Upper lobe of left lung (tissue), 6 donors: ENCODE measurements at places on chromosomes 7 and 10. TPM values are rescaled to one million over a fixed set of nuclear protein-coding genes. Genes with fewer than 3 reads are reported as not detected.
A peak's percentile ranks its signal among the peaks of the same experiment; 100 is the strongest.

DNA sequence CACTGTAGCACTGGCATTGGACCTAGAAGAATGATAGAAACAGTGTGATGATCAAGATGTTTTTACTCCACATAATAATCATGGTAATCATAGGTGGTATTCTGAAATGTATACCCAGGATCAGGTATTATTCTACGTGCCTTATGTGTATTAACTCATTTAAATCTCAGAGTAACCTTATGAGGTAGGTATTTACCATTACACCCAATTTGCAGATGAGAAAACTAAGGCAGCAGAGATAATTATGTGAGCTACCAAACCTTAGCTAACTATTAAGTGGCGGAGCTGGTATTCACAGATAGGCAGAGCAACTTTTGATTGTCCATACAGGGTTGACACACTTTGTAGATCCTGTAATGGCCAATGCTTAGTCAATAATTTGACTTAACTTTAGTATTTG lies 2.5 kb downstream of the CAMK1D start:
- peaks cover 35% of the 10 kb centered on the region for H3K4me1 ChIP-seq
- H3K4me3 ChIP-seq = no peak overlapping the region
- DNase-seq = no peak

DNA sequence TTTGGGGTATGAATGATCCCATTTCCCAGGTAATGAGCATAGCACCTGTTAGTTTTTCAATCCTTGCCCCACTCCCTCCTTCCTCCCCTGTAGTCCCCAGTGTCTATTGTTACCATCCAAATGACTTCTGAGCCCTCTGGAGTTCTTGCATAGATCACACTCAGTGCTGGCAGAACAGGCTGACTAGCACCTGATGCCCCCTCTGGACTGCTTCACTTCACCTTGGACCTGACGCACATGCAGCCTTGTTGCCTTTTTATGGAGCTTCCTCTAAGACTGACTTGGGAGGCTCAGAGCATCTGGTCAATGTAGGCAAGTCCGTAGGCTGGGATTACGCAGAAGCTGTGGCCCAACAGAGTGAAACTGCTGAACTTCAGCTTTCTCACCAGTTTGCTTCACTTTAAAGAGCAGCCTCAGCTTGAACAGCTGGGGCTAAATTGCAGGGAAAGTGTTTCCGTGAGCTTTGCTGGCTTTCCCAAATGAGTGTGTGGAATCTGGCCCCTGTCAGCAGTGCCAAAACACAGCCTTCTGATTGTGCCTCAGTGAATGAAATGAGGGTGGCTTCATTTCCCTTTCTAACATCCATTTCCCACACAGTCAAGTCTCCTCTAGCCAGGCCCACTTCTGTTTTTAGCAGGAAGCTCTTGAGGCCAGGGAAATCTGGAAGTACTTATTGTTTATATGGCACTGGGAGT lies 48.5 kb downstream of the NXPH1 start:
- DNase-seq = no peak
- H3K27ac ChIP-seq = no peak overlapping the region
- no peaks in the 10 kb centered on the region for H3K4me1 ChIP-seq
- no peaks in the 10 kb centered on the region for H3K36me3 ChIP-seq
- no peak overlapping the region for H3K4me3 ChIP-seq

DNA sequence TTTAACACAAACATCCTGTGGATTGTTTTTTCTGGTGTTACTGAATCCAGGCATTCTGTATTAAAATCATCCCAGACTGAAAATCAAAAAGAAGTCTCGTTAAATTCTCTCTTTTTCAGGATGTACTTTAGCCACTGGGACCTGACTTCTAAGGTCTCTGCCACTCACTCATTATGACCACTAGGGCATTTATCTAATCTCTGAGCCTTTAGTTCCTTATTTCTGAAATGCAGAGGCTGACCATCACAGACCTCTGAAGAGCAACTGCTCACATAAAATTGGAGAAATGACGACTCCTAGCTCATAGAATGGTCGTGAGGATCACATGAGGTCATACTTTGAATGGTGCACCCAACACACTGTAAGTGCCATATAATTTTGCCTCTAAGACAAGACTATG lies 63.2 kb downstream of the KCNMA1 start:
- no peak overlapping the region for H3K4me3 ChIP-seq
- DNase-seq = no peak
- H3K27me3 ChIP-seq = no peaks in the 10 kb centered on the region
- H3K36me3 ChIP-seq = no peaks in the 10 kb centered on the region

PNLIPRP2 gene
- total RNA-seq = not detected

LBX1 gene
- not detected for total RNA-seq

DNA sequence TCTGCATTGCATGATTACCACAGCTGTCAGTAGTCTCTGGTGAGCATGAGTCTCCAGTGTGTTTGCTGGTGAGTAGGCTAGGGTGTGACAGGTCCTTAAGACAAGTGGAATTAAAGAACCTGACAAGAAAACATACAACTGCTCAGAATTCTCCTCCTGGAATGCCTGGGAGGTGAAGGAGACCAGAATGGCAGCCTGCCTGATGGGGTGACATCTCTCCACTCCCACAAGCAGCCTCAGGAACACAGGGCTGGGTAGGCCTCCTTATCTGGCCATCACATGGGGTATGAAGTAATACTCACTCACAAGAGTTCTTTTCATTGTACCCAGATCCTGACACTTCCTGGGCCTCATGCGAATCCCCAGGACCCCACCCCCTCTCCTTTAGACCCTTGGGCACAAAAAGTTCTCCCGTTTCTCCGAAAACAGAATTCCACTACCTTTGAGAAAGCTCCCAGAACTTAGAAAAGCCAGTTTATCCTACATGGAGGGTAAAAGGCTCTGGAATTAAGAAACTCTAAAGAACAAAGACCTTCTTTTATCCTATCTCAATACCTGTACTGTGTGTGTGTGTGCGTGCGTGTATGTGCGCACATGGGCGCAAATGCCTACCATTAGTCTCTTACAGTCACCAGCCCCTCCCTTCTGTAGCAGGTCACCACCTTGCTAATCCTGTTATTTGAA lies 33.4 kb upstream of the C1GALT1 start:
- no peak overlapping the region for H3K4me3 ChIP-seq
- no peaks in the 10 kb centered on the region for H3K4me1 ChIP-seq
- no peaks in the 10 kb centered on the region for H3K36me3 ChIP-seq
- no peak overlapping the region for H3K27ac ChIP-seq
- no peak for DNase-seq

DNA sequence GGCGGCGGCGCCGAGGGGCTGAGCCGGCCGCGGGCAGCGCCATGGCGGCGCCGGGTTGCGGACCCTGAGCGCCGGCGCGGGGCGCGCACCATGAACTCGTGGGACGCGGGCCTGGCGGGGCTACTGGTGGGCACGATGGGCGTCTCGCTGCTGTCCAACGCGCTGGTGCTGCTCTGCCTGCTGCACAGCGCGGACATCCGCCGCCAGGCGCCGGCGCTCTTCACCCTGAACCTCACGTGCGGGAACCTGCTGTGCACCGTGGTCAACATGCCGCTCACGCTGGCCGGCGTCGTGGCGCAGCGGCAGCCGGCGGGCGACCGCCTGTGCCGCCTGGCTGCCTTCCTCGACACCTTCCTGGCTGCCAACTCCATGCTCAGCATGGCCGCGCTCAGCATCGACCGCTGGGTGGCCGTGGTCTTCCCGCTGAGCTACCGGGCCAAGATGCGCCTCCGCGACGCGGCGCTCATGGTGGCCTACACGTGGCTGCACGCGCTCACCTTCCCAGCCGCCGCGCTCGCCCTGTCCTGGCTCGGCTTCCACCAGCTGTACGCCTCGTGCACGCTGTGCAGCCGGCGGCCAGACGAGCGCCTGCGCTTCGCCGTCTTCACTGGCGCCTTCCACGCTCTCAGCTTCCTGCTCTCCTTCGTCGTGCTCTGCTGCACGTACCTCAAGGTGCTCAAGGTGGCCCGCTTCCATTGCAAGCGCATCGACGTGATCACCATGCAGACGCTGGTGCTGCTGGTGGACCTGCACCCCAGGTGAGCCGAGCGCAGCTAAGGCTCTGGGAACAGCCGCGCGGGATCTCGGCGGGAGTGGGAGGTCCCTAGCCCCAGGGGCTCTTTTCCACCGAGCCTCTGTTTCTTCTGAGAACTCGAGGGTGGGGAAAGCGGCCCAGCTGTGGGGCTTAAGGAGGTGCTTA lies at the start of gene GPR26:
TSS of gene GPR26 (plus strand) at position 38 of the 919 bp plus-strand sequence. CDS start at position 91, 53 bp downstream.
- H3K36me3 ChIP-seq = no peaks in the 10 kb centered on the region
- H3K4me3 ChIP-seq = no peak within 1 kb of the TSS
- peak; percentile 78 for DNase-seq

DNA sequence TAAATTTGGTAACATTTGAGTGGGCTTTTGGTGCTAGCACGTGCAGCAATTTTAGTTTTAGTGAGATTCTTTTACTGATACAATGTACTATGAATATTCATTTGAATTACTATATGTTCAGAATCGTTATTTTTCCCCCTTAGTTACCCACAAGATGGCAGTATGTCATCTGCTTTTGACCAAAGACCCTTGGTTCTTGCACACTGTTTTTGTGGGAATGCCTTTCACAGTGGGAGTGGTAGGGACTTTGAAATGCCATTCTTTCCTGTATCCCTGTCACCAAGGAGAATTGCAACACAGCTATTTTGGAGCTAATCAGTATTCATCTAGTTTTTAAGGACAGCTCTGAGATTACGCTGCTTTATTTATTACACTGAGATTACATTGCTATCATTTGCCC lies 40.6 kb downstream of the SEC23IP start:
- H3K27ac ChIP-seq = no peak overlapping the region
- peaks cover 26% of the 10 kb centered on the region for H3K36me3 ChIP-seq
- DNase-seq = no peak
- no peaks in the 10 kb centered on the region for H3K27me3 ChIP-seq
- no peaks in the 10 kb centered on the region for H3K4me1 ChIP-seq

GPR158 gene
- total RNA-seq = not detected

GRCh38 chr10:1966712-1967376 lies 229.5 kb upstream of the ADARB2 start:
- no peak overlapping the region for H3K27ac ChIP-seq
- no peaks in the 10 kb centered on the region for H3K36me3 ChIP-seq
- no peaks in the 10 kb centered on the region for H3K4me1 ChIP-seq
- no peaks in the 10 kb centered on the region for H3K27me3 ChIP-seq

- H3K36me3 ChIP-seq = no peaks in the 10 kb centered on the region
- no peaks in the 10 kb centered on the region for H3K27me3 ChIP-seq
- no peak overlapping the region for H3K27ac ChIP-seq
- no peak overlapping the region for H3K4me3 ChIP-seq
- no peak for DNase-seq
Measured at GRCh38 chr7:41401833-41402232, 301.1 kb downstream of the INHBA start.

DNA sequence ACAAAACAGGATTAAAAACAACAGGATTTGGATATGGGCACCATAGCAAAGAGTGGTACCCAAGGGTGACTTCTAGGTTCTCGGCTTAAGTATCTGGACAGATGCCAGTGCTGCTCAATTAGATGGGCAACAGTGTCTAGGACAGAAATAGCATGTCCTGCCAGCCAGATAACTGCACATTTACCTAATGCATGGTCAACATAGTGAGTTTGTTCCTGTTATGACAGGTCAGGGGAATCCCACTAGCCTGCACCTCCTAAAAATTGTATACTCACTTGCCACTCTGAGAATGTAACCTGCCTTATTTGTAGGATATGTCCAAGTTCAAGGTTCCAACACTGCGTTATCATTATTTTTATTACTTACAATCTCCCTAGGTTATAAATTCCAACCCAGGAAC lies 471.7 kb downstream of the GRM8 start:
- no peak overlapping the region for H3K4me3 ChIP-seq
- no peaks in the 10 kb centered on the region for H3K36me3 ChIP-seq
- no peaks in the 10 kb centered on the region for H3K27me3 ChIP-seq
- DNase-seq = no peak

DNA sequence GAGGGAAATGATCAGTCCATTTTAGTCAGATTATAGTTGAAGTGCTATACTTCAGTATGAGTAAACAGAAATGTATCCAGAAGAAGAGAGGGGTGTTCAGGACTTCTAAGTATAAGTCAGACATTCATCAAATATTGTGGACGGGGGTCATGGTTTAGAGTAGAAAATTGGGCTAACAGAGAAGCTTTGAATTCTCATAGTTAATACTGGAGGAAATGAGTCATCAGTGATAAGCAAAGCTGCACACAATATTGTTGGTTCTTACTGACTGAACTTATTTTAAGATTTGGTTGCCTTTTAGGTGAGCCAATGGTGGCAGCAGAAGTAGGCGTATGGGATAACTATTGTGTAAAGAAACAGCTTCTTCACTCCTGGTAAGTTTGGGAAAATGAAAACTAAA lies 1.7 kb upstream of the SUMF2 start:
- peaks cover 8% of the 10 kb centered on the region for H3K4me1 ChIP-seq
- no peak for DNase-seq
- H3K27ac ChIP-seq = peak overlapping the region; percentile 32

DNA sequence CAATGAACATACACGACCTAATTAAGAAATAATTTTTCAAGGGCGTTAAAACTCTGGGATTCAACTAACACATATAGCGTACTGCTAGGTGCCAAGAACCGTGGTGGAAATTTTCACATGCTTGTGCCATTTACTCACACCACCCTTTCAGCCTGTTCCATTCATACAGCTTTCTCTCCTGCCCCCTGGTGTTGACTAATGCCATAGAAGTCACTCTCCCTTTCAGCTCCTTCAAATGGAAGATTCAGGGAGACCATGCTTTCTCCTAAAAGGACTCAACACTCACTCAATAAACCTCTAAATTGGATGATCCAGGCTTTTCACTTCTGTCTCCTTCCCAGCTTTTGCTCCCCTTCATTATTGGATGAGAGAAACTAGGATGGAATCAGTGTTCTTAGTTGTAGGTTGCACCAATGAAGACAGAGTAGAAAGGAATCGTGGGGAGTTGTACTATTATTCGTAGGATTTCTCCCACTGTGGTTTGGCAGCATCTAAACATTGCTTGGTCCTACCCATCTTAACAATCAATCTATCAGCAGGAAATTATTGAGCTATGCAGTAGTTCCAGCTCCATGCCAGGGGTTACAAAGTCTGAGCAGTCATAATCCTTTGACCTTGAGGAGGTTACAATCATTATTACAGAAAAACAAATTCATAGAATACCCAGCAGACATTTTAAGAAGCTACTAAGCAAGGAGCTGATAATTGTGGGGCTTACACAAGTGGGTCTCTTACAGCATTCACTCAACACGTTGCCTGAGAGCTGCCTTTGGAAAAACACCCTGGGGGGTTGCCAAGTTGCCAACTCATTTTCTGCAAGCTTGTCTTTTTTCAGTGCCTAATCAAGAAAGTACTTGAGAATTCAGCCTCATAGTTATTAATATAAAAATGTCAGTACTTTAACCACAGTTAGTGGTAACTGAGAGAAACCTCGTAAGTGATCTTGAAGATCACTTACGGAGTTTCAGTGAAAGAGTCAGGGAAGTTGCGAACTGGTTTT lies 2.8 kb upstream of the PPP1R3C start:
- no peak overlapping the region for H3K4me3 ChIP-seq
- H3K4me1 ChIP-seq = peaks cover 5% of the 10 kb centered on the region
- no peak overlapping the region for H3K27ac ChIP-seq
- no peaks in the 10 kb centered on the region for H3K36me3 ChIP-seq
- no peaks in the 10 kb centered on the region for H3K27me3 ChIP-seq

- no peak overlapping the region for H3K27ac ChIP-seq
- H3K4me3 ChIP-seq = no peak overlapping the region
- DNase-seq = no peak
- H3K4me1 ChIP-seq = no peaks in the 10 kb centered on the region
- H3K36me3 ChIP-seq = no peaks in the 10 kb centered on the region
Measured at GRCh38 chr7:26497801-26498596, 206.3 kb downstream of the SNX10 start.

GRCh38 chr10:21972584-21972983 lies 30.9 kb downstream of the DNAJC1 start:
- no peak for DNase-seq
- no peak overlapping the region for H3K27ac ChIP-seq
- peaks cover 7% of the 10 kb centered on the region for H3K4me1 ChIP-seq
- no peaks in the 10 kb centered on the region for H3K27me3 ChIP-seq
- no peaks in the 10 kb centered on the region for H3K36me3 ChIP-seq

MSMB gene
- not detected for total RNA-seq
